CD4-positive, alpha-beta T cell treated with Interferon gamma for 1 hour (primary cell): ENCODE measurements at places on chromosomes 1 and 21.

GRCh38 chr1:169090308-169090899 is 16.1 kb upstream of the ATP1B1 start:
- DNase-seq, result no peak

GRCh38 chr1:74340656-74341055 is 105.5 kb downstream of the TNNI3K start:
- DNase-seq, result no peak

- DNase-seq, result no peak
Measured at GRCh38 chr1:71542155-71542554, 461.3 kb upstream of the ZRANB2 start.

DNA sequence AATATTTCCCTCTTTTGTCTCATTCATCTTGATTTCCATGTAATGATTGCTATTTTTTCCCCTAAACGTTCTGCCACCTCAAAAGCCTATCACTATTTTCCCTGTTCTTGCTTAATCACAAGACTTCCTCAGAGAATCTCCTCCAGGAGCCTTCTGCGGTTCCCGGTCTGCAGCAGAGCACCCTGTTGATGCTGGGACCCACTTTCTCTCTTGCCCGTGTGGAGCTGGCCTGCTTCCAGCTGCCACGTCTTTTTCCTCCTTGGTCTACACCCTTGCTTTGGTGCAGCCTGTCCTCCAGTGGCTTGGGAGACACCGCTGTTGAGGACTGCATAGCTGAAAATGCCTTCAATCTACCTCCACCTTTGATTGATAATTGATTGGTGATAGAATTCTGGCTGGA is 70.0 kb upstream of the COA6 start:
- no peak for DNase-seq

DNA sequence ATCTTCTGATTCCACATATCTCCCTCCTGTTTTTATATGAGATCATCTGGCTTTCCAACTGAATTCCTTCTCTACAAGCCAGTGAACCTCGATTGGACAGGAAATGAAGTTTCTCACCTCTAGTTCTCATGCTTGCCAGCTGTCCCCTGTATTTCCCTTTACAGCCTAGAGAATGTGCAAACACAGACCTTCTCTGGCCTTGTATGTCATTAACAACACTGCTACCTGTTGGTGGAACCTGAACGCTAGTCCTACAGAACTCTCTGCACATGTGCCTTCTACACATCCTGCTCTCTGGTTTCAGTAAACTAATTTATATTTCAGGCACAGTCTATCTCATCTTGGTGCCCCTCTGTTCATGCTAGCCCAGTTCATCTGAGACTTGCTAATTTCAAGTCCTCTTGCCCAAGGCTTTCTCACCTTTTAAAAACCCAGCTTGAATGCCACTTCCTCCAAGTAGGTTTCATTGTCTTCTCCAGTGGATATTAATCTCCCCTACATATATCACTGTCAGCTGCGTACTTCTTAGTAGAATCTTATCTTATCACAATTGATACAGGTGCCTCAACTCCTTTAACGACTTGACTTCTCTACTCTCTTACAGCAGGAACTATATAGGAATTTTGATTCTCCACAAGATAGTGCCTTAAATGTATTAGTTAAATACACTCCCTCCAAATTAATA is 549.9 kb downstream of the PLPP3 start:
- no peak for DNase-seq

DNA sequence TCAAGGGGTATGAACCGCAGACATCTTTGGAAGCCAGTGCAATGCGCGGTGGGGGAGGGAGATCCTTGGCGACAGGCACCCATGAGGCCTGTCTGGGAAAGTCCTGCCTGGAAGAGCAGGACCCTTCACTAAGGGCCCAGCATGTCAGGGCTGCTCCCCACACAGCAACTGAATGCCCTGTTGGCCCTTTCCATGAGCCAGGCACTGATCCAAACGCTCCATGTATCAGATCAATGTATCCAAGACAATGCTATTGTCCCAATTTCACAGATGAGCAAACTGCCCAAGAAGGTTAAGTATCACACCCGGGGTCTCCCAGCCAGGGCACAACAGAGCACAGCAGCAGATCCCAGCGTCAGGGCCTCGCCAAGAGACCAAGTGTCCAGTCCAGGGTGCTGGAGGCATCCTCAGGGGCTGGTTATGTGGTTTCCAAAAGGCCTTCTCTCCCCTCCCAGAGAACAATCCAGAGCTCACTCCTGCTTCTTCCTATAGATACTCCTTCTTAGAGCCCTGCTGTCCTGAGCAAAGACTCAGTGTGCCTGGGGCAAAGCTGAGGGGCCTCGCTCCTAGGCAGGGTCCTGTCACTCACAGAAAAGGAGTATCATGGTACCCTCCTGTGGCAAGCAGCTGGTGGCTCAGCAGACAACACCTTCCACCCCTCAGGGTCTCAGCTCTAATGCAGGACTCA is 328.0 kb downstream of the NPHP4 start:
- DNase-seq, result no peak

GRCh38 chr21:38756746-38757145 is 49.0 kb upstream of the ETS2 start:
- no peak for DNase-seq

- no peak for DNase-seq
Measured at GRCh38 chr1:235160383-235160956, 580 bp downstream of the RBM34 start.

GRCh38 chr1:180974236-180974635 is 48.4 kb downstream of the STX6 start:
- no peak for DNase-seq

- no peak for DNase-seq
Measured at GRCh38 chr1:236016083-236016482, 48.8 kb downstream of the NID1 start.

DNA sequence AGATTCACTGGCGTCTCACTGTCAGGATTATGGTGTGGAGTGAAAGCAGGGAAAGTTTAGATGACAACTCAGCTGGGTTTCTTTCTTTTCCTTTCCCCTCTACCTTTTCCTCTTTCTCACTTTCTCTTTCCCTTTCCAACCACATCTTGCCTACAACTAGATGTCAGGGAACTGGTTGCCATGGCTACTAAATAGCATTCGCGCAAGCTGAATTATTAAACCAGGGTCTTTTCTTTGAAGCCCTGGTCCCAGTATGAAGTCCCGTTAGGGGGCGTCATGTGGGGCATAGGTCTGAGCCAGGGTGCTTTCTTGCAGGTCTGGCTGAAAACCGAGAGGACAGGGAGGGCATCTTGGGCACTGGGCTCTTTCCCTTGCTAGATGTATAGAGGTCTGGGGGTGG is 168.4 kb upstream of the CACNA1E start:
- DNase-seq, result no peak

GRCh38 chr21:44908908-44909307 is 11.8 kb downstream of the ITGB2 start:
- no peak for DNase-seq
